ENCODE measurements at places on chromosomes 11 and 22. TPM values are rescaled to one million over a fixed set of nuclear protein-coding genes. Genes with fewer than 3 reads are reported as not detected.

DAGLA gene
- total RNA-seq: 5.1 TPM

USP2 gene
- 0.24 TPM for total RNA-seq

LSP1 gene
- 26.9 TPM for total RNA-seq

C11orf21 gene
- 0.16 TPM for total RNA-seq

OR2AG2 gene
- total RNA-seq: 0.08 TPM

GSTT2B gene
- total RNA-seq: not detected

SCGB1A1 gene
- total RNA-seq: not detected

NXPE4 gene
- not detected for total RNA-seq

OR8J1 gene
- total RNA-seq: not detected

- DNase-seq: no peak
Observed at GRCh38 chr11:30893318-30893717, 307.2 kb upstream of the MPPED2 start.

DNA sequence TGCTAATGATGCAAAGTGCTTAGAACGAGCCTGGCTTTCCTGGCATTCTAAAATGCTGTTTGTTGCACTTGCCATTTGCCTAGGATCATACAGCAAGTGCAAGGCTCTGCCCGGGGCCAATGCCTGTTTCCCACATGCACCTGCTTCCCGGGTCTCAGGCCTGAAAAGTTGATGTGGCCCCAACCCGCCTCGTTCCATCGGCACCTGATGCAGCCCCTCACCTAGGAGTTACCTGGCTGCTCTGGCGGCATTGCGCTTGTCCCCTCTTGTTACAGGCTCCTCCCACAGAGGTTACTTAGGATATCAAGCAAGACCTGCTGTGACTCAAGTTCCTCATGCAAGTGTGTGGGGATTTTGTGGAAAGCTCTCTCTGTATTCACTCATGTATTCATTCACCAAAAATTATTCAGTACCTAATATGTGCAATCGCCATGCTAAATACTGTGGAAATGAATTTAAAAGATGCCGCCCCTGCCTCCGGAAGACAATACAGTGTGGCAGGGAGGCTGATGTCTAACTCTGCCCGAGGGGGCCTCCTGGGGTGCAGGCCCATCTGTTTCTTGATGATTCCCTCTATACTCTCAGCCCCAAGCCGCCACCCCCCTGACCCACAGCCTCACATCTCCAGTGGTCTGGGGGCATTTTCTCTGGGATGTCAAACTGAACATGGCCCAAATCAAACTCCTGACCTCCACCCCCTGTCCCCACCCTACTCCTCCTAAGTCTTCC, 184.5 kb downstream of the EFCAB6 start:
- peak; percentile 77 for DNase-seq

DNA sequence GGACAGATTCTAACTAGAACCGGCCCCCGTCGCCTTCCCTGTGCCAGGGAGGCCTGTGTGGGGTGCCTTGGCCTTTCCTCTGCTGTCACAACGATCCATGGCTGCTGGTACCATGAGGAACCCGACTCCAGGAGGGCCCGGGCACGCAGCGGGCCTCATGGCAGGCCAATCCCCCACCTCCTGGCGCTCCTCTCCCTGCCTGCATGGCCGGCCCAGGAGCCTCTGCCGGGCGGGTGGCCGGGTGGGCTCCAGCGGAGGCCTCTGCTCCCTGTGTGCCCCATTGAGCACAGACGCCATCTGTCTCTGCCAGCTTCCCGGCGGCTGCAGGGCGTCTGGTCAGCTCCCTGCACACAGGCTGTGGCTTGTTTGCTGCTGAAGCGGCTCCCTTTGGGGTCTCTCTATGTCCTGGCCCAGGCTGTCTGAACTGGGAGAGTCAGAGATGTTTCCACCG, 86.5 kb downstream of the MYEOV start:
- no peak for DNase-seq

GRCh38 chr11:102637731-102638130, 12.6 kb upstream of the MMP20 start:
- no peak for DNase-seq

GRCh38 chr11:82720267-82721065, 13.2 kb downstream of the FAM181B start:
- no peak for DNase-seq

GRCh38 chr11:64541131-64541530, 49.9 kb upstream of the SLC22A12 start:
- DNase-seq: no peak

GRCh38 chr11:118313242-118313641, 8.7 kb downstream of the CD3E start:
- no peak for DNase-seq

GRCh38 chr11:96470521-96470920, 80.7 kb downstream of the JRKL start:
- DNase-seq: no peak

DNA sequence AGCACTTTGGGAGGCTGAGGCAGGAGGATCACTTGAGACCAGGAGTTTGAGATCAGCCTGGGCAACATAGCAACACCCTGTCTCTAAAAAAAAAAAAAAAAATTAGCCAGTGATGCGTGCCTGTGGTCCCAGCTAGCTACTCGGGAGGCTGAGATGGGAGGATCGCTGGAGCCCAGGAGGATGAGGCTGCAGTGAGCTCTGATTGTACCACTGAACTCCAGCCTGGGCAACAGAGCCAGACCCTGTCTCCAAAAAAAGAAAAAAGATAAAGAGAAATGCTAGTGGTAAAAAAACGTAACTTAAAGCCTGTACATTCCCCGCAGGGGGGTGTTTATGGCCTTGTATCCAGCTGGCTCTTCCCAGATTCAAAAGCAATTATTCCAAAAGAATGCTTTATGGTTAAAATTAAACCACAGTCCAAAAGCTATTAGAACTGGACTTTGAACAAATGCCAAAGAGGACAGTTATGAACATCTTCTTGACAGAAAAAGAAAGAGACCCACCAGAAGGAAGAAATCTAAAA, 16.4 kb upstream of the SNX32 start:
- no peak for DNase-seq

DNA sequence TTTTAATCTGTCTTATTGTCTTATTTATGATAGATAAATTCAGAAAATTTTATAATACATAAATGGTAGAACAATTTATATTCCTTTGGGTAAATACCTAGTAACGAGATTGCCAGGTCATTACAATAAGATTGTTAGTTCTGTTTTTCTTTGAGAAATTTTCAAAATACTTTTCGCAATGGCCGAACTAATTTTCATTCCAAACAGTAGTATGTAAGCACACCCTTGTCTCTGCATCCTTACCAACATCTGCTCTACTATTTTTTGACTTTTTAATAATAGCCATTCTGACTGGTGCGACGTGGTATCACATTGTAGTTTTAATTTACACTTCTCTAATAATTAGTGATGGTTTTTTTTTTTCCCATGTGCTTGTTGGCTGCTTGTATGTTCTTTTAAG, 351.4 kb upstream of the LUZP2 start:
- DNase-seq: no peak

DNA sequence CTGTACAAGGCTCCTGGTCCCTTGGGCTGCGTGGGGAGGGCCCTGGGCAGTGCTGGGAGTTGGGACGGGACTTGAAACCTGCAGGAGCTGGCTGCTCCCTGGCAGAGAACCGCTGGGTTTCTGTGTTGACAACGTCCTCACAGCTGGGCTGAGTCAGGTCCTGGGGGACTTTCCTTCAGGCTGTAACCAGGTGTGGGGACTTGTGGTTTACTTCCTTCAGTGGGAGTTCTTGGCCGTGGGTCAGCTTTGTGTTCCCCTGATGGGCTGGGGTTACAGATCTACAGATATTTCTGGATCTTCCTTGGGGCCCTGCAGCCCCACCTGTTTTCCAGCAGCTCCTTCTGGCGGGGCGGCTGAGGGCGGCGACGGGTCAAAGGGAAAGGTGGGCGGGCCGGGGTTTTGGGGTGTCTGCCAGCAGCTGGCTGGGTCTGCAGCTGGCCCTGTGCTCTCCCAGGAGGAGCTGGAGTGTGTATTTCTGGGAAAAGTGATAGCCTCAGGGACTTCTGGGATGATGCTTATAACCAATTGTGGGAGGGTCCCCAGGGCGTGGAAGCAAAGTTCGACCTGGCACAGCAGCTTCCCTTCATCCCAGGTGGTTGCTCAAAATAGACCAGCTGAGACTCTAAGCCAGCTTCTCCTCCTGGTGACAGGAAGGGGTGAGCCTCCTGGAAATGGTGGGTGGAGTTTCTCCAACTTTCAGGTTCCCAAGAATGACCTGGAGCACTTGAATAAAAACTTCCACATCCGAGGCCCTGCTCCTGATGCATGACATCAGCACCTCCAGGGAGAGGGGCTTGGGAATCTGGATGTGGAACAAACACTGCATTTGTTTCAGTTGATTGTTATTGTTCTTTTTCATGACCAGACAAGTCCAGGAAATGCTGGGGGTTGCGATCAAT, 19.1 kb downstream of the ST14 start:
- no peak for DNase-seq

DNA sequence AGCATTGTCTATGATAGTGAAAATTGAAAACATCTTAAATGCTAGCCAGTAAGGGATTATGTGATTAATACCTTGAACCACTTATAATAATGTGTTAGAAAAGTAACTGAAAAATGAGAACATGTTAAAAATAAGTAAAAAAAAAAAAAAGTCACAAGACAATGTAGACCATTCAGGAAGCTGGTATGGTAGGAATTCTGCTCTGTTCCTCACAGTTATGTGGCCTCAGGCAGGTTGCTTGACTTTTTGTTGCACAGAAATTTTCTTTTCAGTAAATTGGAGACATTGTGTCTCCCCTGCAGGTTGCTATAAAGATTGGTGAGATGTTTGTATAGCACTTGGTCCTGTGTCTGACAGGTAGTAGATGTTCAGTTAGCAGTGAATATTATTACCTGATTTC, 17.3 kb upstream of the PLET1 start:
- DNase-seq: no peak

GRCh38 chr11:57196596-57196995, 14.8 kb downstream of the LRRC55 start:
- no peak for DNase-seq

DNA sequence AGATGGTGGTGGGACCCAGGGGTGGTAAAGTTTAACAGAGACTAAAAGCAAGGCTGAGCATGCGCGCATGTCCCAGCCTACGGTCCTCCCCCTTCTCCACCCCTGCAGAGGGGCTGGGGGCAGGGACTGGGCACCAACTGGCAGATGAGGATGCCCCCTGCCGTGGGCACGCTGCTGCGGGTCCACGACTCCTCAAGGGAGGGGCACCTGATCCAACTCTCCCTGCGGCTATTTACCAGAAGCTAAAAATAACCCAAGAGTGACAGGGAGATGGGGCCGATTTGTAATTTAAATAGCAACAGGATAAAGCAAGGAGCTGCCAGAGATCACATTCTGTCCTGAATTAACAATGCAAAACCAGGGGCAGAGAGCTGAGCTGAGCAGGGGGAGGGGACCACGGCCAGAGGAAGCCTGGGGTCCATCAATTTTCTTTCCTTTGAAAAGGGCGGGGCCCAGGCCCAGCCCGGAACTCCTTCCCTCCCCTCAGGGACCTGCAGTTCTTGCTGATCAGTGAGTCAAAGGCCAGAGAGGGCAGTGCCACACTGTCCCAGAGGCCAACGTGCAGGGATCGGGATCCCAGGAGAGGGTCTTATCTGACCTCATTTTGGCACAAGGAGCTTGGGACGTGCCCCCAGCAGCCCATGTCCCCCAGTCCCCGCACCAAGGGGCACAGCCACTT, 8.1 kb upstream of the DGKZ start:
- DNase-seq: peak; percentile 92

- DNase-seq: no peak
Observed at GRCh38 chr11:116421529-116422185, 351.1 kb downstream of the BUD13 start.

GRCh38 chr11:130146796-130147195, 12.8 kb upstream of the ST14 start:
- no peak for DNase-seq

- DNase-seq: no peak
Observed at GRCh38 chr11:23755769-23756168, 741.1 kb upstream of the LUZP2 start.

GRCh38 chr11:9120664-9121468, 29.5 kb upstream of the SCUBE2 start:
- DNase-seq: peak; percentile 49

DNA sequence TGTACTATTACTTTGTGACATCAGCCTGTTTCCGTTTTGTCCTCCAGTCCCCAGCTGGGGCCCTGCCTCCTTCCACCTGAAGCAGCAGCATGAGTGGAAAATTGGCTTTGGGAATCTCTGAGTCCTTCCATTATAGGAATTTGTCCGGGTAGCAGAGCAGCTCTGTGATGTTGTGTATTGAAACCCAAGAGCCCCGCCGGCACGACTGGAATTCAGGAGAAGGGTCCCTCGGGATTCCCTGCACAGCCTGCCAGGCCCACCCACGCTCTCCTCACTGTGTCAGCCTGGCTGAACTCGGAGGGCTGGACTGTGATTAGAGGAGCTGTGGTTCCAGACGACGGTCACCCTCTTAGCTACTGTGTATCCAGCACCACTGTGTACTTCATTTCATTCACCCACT, 18.8 kb upstream of the TSPAN18 start:
- no peak for DNase-seq

- DNase-seq: peak; percentile 53
Observed at GRCh38 chr11:76639621-76640020, 30.9 kb downstream of the LRRC32 start.

GRCh38 chr11:126328444-126328843, 24.6 kb downstream of the DCPS start:
- no peak for DNase-seq
